ENCODE measurements at places on chromosomes 12 and 14. TPM values are rescaled to one million over a fixed set of nuclear protein-coding genes. Genes with fewer than 3 reads are reported as not detected.

DNA sequence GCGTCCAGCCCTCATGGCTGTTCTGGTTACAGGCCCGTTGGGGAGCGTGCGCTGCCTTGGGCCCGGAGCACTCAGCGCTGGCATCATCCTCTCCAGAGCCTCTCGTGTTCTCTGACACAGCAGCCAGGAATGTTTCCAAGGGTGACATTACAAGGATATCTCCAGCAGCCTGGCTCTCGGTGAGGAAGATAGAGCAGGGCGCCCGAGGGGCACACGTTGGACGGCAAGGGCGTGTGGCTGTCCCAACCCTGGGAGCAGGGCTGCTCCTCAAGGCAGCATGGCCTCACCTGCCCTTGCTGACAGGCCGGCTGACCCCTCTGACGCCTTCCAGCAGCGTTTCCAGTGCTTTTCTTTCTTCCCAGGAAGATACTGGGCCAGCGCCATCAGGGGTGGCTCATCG, 14.4 kb downstream of the LRCOL1 start:
- no peaks in the 10 kb centered on the region for H3K27me3 ChIP-seq
- H3K4me1 ChIP-seq, result peaks cover 19% of the 10 kb centered on the region
- H3K4me3 ChIP-seq, result no peak overlapping the region
- H3K36me3 ChIP-seq, result no peaks in the 10 kb centered on the region

DNA sequence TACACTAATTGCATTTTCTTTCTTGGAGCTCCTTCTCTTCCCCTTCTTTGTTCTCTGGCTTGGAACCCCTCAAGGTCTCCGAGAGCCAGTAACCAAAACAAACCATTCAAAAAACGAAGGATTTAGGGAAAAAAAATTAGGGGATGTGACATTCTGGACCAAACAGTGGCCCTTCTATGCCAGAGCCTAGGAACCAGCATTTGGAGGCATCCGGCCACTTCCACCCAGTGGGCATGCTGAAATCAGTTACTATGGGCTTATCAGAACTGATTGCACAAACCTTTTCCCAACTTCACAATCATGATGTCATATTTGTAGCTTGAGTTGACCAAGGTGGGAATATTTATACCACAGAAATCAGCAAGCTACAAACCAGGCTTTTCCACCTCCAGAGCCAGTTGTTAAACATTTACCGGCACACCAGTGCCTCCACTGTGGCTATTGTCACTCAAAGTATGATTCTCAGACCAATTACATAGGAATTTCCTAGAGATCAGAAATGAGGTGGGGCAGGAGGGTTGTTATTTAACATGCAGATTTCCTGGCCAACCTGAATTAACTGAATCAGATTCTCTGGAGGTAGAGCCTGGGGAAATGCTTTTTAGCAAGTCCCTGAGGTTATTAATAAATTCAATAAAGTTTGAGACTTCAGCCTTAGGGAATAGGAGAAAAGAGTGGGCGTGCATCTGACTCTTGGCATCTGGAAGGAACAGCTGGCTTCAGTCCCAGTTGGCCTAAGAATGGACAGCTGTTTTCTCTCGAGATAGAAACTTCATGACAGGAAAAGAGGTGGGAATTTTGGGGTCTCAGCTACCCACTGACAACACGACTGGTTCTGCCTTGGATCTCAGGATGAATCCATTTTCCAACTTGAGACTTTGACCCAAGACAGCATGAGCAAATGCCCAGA, 273.9 kb downstream of the ZFP36L1 start:
- H3K4me3 ChIP-seq, result no peak overlapping the region
- no peaks in the 10 kb centered on the region for H3K36me3 ChIP-seq
- peaks cover 31% of the 10 kb centered on the region for H3K4me1 ChIP-seq
- no peak for DNase-seq

DNA sequence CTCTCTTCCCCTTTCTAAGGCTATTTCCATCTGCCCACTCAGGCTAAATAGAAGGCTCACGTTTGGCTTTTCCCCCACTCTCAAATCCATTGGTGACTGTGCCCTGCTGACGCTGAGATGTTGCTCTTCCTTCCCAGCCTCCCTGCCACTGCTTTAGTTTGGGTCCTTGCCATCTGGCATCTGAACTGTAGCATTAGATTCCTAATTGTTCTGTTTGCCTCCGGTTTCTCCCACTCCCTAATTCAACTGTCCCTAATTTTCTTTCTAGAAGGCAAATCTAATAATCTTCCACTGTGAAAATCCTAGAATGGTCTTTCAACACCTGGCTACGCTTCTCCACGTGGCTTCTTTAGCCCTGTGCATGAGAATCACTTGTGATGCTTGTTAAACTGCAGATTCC, 37.6 kb upstream of the SMOC1 start:
- no peak for DNase-seq
- no peaks in the 10 kb centered on the region for H3K4me1 ChIP-seq
- H3K36me3 ChIP-seq, result no peaks in the 10 kb centered on the region
- no peak overlapping the region for H3K27ac ChIP-seq

DNA sequence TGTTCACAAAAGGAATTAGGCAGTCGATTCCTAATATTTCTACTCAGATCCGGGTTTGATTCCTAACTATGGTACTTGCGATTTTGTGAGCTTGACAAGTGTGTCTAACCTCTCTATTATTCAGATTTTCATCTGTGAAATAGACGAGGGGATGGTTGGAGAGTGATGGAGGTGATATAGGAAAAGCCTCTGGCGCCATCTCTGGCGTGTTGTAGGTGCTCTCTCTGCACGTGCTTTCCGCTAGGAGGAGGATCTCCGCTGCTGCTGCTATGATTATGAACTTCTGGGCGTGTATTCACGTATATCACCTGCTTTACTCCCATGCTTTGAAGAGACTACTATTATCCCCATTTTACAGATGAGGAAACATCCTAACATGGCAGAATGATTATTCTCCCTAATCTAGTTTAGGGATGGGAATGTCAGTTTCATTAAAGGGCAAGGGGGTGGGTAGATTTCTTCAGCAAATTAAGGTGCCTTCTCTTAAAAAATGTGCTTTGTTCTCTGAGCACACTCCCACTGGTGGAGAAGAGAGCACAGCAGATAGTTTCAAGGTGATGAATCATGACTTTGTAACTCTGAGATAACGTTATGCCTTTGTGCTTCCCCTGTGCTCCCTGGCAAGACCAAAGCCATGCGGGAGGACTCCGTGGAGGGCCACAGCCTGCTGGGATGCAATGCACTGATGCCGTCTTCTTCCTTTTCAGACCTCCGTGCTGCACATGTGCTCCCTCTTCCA, 97.1 kb downstream of the PRIMA1 start:
- peaks cover 52% of the 10 kb centered on the region for H3K27me3 ChIP-seq
- no peak for DNase-seq
- H3K4me3 ChIP-seq, result no peak overlapping the region
- H3K27ac ChIP-seq, result no peak overlapping the region
- H3K4me1 ChIP-seq, result peaks cover under 1% of the 10 kb centered on the region
- H3K36me3 ChIP-seq, result no peaks in the 10 kb centered on the region

GRCh38 chr12:103523771-103524170, 28.0 kb upstream of the C12orf42 start:
- no peaks in the 10 kb centered on the region for H3K4me1 ChIP-seq
- no peaks in the 10 kb centered on the region for H3K27me3 ChIP-seq
- no peaks in the 10 kb centered on the region for H3K36me3 ChIP-seq
- H3K4me3 ChIP-seq, result no peak overlapping the region
- H3K27ac ChIP-seq, result no peak overlapping the region

GRCh38 chr14:100271247-100271939, 32.4 kb downstream of the YY1 start:
- H3K4me3 ChIP-seq, result no peak overlapping the region
- H3K4me1 ChIP-seq, result no peaks in the 10 kb centered on the region
- no peak overlapping the region for H3K27ac ChIP-seq
- H3K27me3 ChIP-seq, result no peaks in the 10 kb centered on the region

DNA sequence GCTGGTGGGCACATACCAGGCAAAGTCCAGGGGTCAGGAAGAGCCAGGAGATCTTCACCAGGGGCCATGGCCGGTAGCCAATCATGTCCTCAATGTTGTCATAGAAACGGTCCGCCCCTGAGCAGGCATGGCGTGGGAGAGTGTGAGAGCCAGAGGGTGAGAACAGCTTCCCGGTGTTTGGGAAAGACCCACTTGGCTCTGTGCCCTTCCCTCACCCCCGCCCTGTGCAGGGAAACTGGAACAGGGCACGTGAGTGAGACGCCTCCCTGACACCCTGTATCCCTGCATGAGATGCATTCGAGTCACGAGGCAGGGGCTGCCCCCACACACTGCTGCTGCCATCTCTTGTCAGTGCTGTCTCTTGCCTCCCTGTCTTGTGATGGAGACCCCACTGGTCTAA, 20.7 kb downstream of the SLC6A12 start:
- H3K36me3 ChIP-seq, result no peaks in the 10 kb centered on the region
- H3K27me3 ChIP-seq, result peaks cover 13% of the 10 kb centered on the region
- no peaks in the 10 kb centered on the region for H3K4me1 ChIP-seq
- no peak for DNase-seq

LRP1-AS gene
- total RNA-seq, result not detected

A2M gene
- total RNA-seq, result not detected

SLC48A1 gene
- total RNA-seq, result 21.4 TPM

BRI3BP gene
- total RNA-seq, result 31.9 TPM

STAC3 gene
- total RNA-seq, result 1.4 TPM

ARMH4 gene
- total RNA-seq, result 2.6 TPM

SLCO1C1 gene
- not detected for total RNA-seq

AKAP6 gene
- total RNA-seq, result 1.5 TPM

KLRC4 gene
- not detected for total RNA-seq

TAS2R19 gene
- total RNA-seq, result not detected

All from PC-3 (cell line).